Chondrocyte (in vitro differentiated cells): ENCODE measurements at places on chromosomes 5 and 9. TPM values are rescaled to one million over a fixed set of nuclear protein-coding genes. Genes with fewer than 3 reads are reported as not detected.

DNA sequence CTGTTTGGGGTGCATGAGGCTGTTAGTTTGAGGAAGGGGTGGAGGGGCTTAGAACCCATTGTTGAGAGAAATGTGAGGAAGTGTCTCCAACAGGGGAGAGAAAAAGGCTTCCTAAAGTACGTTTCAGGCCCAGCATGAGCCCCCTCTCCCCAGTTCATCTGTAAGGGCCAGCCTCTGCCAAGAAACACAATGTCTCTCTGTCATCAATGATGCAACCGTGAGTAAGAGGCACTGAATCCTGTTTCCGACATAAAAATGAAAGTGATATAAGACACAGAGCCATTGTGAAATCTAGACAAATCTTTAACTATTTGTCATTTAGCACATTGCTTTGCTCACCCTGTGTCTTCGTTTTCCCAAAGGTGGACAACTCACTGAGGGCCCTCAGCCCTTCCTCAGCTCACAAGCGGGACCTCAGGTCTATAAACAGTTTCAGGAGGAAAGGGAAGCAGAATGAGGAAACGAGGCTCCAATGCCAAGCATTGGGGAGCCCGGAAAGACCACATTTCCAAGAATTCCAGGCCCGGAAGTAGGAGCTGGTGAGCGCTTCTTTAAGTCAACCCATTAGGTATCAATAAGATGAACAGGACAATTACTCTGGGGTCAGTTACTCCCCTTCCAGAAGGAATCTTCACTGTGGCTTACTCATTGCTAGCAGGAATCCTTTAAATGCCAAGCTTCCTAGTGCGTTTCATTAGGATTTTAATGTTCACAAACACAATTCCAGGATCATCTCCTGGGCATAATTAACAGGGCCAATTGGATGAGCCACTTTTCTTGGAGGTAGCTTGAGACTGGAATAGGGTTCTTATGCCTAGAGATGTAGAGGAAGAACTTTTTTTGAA is 59.0 kb upstream of the KLF4 start:
- H3K36me3 ChIP-seq: no peaks in the 10 kb centered on the region
- peaks cover 23% of the 10 kb centered on the region for H3K4me1 ChIP-seq
- H3K4me3 ChIP-seq: peak overlapping the region; percentile 46
- no peak for DNase-seq
- H3K27ac ChIP-seq: peak overlapping the region; percentile 95

DNA sequence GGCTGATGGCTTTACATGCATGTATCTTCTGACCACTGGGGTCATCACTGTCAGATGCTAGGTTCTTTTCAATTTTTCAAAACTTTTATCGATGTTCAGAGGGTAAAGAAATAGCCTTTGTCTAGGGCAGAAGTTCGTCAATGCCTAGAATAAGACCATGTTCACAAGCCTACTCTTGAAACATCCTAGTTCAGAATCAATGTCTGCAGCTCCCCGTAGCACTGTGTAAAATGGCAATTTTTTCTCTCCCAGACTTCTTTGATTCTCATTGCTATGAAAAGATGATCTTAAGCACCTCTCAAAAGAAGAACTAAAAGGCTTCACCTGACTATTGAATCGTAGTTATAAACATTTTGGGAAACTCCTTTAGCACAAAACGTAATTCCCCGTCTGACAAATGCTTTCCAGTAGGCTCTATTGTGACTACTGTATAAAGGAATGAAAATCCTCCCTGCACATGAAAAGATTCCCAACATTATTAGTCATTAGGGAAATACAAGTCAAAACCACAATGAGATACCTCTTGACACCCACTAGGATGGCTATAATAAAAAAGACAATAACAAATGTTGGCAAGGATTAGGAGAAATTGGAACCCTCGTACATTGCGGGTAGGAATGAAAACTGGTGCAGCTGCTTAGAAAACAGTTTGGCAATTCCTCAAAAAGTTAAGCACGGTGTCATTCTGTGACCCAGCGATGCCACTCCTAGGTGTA is 263.5 kb downstream of the ARHGAP26 start:
- no peaks in the 10 kb centered on the region for H3K27me3 ChIP-seq
- no peak for DNase-seq
- H3K4me1 ChIP-seq: peaks cover 13% of the 10 kb centered on the region
- H3K36me3 ChIP-seq: peaks cover 2% of the 10 kb centered on the region
- peak overlapping the region; percentile 14 for H3K27ac ChIP-seq

DNA sequence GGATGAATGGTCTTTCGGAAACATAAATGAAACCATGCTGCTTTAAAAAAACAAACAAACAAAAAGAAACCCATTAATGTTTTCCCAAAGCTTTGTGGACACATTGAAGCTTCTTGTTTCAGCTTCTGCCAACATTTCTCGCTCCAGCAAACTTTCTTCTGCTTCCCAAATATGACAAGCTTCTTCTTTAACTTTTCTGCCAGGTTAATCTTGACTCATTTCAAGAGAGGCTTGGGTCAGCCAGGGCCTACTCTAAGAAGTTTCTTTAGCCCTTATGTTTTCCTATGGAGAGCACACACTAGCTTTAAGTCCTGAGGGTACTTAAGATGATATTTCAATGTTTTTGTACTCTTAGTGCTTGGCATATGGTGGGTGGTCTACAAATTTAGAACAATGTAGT is 6.1 kb downstream of the ANXA1 start:
- H3K27ac ChIP-seq: peak overlapping the region; percentile 64
- peaks cover 40% of the 10 kb centered on the region for H3K36me3 ChIP-seq
- DNase-seq: no peak
- peaks cover 54% of the 10 kb centered on the region for H3K4me1 ChIP-seq
- H3K27me3 ChIP-seq: no peaks in the 10 kb centered on the region

- H3K36me3 ChIP-seq: peaks cover 4% of the 10 kb centered on the region
- H3K27ac ChIP-seq: peak overlapping the region; percentile 84
- H3K4me3 ChIP-seq: no peak overlapping the region
- no peaks in the 10 kb centered on the region for H3K27me3 ChIP-seq
- DNase-seq: no peak
These were observed 10.8 kb downstream of the SH3PXD2B start for GRCh38 chr5:172443441-172444109.

OLFM1 gene
- total RNA-seq: 1.2 to 4.2 TPM (median 2.8 TPM) in 3 replicates

KLHL9 gene
- 27.6 to 32.6 TPM (median 28.9 TPM) in 3 replicates for total RNA-seq

GRCh38 chr5:120538149-120538548 is 74.0 kb downstream of the PRR16 start:
- H3K4me3 ChIP-seq: no peak overlapping the region
- H3K4me1 ChIP-seq: peaks cover 21% of the 10 kb centered on the region
- H3K36me3 ChIP-seq: peaks cover 3% of the 10 kb centered on the region
- DNase-seq: no peak

DNA sequence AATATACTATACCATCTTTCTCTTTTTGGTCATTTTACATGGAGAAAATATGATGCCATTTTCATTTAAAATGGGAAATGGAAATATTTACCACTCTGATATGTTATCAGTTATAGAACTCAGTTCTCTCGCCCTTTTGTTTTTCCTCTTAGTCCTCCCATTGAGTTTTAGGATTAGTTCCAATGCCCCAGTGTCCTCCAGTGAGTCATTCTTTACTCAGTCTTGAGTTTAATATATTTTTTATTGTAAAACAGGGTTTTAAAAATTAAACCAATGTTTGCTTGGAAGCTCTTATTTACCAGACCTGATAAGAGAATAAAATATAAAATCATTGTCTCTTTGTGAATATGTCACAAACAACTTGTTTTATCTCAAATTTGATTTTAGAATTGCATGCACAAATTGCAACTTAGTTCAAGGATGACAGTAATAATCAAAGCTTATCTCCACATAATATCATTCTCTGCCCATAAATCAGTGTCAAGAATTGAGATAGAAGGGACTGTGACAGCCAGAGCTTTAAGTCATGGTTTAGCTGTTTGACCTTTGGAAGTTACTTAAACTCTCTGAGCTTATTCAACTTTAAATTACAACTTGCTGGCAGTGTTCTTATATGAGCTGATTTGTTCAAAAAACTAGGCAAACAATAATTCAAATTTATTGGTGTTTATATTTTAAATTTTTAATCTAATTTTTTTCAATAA is 166.4 kb downstream of the PAM start:
- peaks cover 25% of the 10 kb centered on the region for H3K4me1 ChIP-seq
- H3K27me3 ChIP-seq: no peaks in the 10 kb centered on the region
- H3K4me3 ChIP-seq: no peak overlapping the region
- peaks cover 6% of the 10 kb centered on the region for H3K36me3 ChIP-seq
- no peak for DNase-seq

DNA sequence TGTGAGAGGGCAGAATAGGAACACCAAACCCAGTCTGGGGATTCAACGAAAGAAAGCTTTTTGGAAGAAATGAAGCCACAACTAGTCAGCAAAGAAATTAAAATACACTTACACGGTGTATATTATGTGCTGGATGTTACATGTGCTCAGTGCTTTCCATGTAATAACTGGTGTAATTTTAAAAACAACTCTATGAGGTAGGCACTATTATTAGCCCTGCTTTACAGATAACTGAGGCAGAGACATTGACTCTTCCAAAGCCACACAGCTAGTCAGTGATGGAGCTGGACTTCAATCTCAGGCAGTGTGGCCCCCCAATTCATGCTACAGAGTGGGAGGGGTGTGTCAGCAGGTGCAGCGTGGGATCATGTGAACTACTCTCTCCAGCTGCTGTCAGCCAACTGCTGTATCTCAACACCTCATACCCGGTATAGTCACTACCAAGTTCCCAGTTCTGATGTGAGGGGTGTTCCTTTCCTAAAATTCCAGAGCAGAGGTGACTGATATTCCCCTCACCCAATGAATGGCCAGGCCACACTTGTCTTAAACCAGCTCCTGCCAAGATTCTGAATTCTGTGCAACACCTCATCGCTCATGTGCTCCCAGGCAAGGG is 33.8 kb upstream of the TJP2 start:
- peaks cover 29% of the 10 kb centered on the region for H3K4me1 ChIP-seq
- H3K27ac ChIP-seq: no peak overlapping the region
- H3K27me3 ChIP-seq: no peaks in the 10 kb centered on the region
- H3K36me3 ChIP-seq: no peaks in the 10 kb centered on the region
- no peak for DNase-seq
- H3K4me3 ChIP-seq: no peak overlapping the region
